ENCODE measurements at places on chromosomes 2 and 18.

- no peak for DNase-seq
These were observed 13.4 kb upstream of the NMI start for GRCh38 chr2:151302879-151303278.

- no peak for DNase-seq
These were observed 5.9 kb upstream of the MOCOS start for GRCh38 chr18:36181441-36181840.

- DNase-seq: no peak
These were observed 185.0 kb downstream of the ANAPC1 start for GRCh38 chr2:111698743-111699554.

DNA sequence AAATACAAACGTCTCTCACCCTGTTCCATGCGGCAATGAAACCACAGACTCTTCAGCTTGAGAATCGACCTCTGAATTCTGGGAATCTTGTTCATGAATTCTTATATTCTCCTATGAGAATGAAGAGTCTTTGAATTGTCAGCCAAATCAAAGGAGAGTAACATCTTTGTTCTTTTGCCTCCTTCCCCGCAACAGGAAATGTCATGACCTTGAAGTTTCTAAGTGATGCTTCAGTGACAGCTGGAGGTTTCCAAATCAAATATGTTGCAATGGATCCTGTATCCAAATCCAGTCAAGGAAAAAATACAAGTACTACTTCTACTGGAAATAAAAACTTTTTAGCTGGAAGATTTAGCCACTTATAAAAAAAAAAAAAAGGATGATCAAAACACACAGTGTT is 21.8 kb downstream of the TNFAIP6 start:
- DNase-seq: no peak

- no peak for DNase-seq
These were observed 675.6 kb upstream of the VRK2 start for GRCh38 chr2:57370882-57371585.

GRCh38 chr2:54962511-54962910 is 87.7 kb downstream of the RTN4 start:
- DNase-seq: no peak

DNA sequence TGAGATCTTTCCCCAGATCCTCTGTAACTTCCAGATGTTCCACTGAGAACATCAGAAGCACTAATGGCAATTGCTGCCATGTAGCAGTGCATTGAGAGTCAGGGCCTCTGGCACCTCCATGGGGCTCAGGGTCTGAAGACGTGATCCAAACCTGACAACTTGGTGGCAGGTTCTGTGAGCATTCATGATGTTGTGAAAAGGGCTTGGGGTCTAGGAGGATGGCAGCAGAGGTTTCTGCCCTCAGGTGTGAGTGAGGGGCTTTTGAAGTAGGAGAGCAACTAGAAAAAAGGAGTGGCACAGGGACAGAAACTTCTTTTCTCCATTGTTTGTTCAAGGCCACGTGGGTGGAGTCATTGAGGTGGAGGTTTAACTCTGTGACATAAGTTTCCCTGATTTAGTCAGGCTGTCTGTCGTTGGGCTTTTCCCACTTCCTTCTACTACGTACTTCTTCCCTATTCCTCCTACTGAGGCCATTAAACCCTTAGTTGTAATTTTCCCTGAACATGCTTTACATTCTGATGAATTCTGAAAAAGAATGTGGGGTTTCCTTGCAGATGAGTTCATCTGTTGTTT is 13.1 kb downstream of the CFLAR start:
- DNase-seq: no peak

DNA sequence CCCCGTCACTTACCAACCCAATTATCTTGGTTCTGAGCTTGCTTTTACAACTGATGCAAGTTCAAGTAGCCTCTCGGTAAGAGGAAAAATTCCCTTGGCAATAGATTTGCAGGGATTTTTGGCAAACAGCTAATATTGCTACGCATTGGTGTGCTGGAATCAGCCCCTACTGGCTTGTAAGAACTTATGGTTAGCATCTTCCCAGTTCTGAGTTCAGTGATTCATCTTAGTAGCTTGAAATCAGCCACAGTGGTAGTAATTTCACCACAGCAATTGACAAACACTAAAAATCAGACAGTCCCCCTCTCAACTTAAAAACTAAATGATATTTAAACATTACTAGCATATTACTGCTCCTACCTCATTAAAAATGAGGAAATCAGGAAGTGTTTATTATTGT is 5.9 kb upstream of the RAX start:
- no peak for DNase-seq

- no peak for DNase-seq
These were observed 33.2 kb upstream of the RMND5A start for GRCh38 chr2:86686905-86687304.

GRCh38 chr2:168633200-168633599 is 169.2 kb upstream of the NOSTRIN start:
- no peak for DNase-seq

DNA sequence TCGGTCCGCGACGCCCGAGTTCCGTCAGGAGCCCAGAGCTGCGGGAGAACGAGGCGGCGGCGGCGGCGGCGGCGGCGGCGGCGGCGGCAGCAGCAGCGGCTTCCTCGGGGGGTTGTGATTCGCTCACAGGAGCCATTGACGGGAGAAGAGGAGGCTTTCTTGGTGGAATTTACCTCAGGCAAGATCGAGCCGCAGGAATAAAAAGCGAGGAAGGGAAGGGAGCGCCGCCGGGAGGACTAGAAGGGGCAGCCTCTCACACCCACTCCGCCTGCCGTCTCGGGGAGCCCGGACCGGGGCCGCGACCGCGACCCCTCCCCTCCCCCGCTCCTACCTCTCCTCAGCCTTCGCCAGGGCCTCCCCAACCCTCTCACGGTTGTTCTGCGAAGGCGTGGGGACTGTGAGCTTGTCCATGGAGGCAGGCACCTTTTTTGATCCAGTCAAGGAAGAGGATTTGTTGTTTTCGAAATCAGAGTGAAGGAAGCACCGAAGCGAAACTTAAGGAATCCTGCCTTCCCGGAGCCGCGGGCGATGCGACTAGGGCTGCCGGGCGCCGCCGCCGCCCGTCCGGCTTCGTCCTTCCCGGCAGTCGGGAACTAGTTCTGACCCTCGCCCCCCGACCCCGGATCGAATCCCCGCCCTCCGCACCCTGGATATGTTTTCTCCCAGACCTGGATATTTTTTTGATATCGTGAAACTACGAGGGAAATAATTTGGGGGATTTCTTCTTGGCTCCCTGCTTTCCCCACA is 506 bp downstream of the BMPR2 start:
- no peak for DNase-seq

GRCh38 chr2:47345590-47345924 is 57.4 kb upstream of the MSH2 start:
- DNase-seq: no peak

- DNase-seq: peak; percentile 29
These were observed 851 bp downstream of the EIF2AK3 start for GRCh38 chr2:88626171-88627054.

DNA sequence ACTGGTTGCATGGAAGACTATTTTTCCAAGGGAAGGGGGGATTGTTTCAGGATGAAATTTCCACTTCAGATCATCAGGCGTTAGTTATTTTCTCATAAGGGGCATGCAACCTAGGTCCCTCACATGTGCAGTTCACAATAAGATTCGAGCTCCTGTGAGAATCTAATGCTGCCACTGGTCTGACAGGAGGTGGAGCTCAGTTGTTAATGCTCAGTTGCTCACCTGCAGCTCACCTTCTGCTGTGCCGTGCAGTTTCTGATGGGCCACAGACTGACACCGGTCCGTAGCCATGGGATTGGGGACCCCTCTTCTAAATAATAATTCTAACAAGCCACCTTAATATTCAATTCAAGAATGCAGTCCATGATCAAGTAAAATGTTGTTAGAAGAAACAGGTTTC is 34.9 kb downstream of the PLCL1 start:
- DNase-seq: no peak

GRCh38 chr2:67760995-67761394 is 301.8 kb downstream of the C1D start:
- DNase-seq: no peak

GRCh38 chr18:3973191-3973850 is 481.8 kb downstream of the DLGAP1 start:
- DNase-seq: no peak

DNA sequence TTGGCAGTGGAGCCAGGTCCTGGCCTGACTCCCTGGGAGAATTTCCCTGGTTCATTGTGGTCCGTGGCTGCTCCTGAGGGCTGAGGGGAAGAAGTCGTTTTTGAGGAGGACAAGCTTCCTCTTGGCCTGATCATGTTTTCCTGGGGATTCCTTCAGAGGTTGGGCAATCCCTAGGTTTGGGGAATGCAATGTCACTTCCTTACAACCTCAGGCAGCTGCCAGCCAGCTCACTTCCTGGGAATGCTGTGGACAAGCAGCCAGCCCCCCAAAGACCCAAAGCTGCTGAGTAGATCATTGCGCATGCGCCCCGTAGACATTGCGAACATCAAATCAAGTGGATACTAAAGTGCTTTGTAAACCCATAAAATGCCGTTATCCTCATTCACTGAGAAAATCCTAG is 7.7 kb upstream of the DNMT3A start:
- no peak for DNase-seq

DNA sequence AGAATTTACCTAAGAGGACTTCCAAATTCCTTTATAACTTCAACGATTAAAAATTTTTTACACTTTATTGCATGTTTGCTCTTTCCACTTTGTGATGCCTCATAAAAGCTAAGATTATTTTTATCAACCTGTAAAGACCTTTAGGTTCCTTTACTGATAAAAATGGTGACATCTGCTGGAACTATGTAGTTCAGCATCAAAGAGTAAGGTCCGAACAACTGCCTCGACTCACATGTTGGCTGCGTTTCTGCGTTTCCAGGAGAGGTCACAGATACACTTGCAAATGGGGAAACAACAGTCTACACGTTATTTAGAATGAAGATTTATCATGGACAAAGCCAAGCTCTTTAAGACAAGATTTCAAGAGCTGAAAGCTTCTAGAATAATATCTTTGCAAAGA is 18.8 kb upstream of the TMX3 start:
- DNase-seq: no peak

- no peak for DNase-seq
These were observed at the start of gene IL1RL2 for GRCh38 chr2:102186791-102187495. TSS of gene IL1RL2 (plus strand) at chr2:102187023. CDS start at chr2:102187868, 845 bp downstream.

DNA sequence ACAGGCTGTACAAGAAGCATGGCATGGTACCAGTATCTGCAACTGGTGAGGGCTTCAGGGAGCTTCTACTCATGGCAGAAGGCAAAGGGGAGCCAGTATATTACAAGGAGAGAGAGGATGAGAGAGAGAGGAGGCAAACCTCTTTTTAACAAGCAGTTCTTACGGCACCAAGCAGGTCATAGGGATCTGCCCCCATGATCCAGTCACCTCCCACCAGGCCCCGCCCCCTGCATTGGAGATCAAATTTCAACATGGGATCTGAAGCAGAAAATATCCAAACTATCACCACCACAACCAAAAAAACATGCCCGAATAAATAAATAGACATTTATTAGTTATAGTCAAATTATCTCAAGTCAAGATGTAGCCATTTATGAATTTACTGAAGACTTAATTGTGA is 14.5 kb upstream of the SLC35F5 start:
- no peak for DNase-seq

- DNase-seq: no peak
These were observed 5.9 kb downstream of the SCYGR4 start for GRCh38 chr2:227623226-227623625.

DNA sequence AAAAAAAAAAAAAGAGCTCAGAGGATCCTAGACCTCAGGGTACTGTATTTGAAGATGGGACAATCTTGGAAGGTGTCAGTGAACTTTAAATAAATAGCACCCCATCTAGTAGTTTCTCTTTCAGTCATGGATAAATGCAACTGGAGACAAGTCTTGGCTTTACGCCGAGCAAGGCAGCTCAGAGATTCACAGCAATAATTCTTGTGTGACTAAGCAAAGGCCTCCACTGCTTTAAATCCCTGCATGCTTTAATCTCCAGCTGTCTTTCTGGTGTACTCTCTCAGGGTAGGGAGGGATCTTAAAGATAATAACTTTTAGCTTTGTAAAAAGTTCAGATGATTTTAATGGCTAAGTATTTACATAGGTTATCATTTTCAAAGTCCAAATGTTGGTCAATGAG is 36.3 kb downstream of the NRXN1 start:
- no peak for DNase-seq

- DNase-seq: no peak
These were observed 181.6 kb upstream of the GALNT5 start for GRCh38 chr2:157075924-157076323.

DNA sequence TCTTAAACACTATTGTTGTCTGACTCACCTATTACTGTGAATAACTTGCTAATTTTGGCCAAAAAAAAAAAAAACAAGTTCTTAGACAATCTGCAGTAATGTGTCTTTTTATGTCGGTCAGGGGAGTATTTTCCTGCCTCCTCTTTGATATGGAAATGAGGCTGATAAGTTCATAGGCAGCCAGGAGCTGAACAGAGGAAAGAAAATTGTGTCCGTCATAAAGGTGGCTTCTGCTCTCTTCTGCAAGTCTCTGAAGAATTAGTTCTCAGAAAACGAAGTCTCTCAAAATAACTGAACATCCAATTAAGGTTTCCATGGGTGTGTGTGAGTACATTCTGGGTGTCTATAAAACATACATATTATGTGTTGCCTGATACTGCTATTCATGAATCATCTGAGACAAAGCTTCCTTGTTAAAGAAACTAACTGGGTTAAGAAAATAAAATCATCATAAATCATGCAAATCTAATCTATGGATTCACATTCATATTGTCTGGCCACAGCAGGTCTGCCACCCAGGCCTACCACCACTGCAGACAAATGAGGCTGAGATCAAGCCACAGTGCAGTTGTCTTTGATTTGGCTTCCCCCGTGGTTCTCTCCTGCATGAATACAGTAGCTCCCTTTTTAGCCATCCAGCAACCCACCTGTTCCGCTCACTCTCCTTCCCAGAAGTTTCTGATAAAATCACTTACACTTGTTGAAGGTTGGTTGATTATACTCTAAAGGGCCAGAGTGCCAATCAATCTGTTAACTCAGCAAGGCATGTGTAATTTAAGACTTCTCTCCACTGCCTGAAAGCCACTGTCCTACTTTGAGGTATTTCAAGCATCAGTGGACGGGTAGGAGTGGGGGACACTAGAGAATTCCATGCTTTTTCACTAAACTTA is 19.4 kb upstream of the SP5 start:
- DNase-seq: no peak

DNA sequence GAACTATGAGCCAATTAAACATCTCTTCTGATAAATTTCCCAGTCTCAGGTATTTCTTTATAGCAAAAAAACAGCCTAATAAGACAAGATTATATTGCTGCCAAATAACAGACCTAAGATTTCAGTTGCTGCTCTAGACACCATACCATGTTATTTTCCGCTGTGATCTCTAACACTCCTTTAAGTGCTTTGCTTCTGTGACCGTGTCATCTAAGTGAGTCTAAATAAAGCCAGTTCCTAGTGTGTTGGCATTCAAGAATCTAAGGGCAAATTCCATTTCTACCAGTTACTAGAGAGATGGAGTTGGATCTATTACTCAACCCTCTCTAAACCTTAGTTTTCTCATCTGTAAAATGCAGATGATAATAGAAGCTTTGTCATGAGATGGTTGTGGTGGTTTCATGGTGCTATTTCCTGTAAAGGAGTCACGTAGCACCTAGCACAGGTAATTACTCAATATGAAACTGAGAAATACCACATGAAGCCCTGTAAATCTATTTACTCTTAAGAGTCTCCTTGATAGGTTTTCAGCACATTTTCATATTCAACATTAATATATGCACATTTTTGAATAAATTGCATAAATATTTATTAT is 40.5 kb downstream of the SPHKAP start:
- DNase-seq: no peak

Data from neuronal stem cell (in vitro differentiated cells).